ENCODE measurements at places on chromosomes 1 and 21.

- no peak overlapping the region for H3K4me3 ChIP-seq
- H3K27me3 ChIP-seq: no peaks in the 10 kb centered on the region
- H3K36me3 ChIP-seq: no peaks in the 10 kb centered on the region
Observed at GRCh38 chr1:193402037-193402436, 215.6 kb upstream of the B3GALT2 start.

DNA sequence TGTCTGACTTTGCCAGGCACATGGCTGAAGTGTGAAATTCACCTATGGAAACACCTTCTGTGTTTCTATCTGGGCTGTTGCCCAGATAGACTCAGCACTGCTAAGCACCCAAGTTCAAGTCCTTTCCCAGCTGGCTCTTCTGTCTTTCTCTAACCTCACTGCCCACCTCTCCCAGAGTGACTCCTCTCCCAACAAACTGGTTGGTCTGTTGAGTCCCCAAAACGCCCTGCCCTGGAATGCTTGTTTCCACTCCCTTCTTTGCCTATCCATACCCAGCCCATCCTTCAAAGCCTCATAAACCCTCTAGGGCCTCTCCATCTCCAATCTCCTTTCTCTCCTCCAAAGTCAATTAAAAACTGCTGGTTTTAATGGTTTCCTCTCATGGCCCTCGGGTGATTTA is 15.6 kb downstream of the PLXNA2 start:
- no peak overlapping the region for H3K27ac ChIP-seq
- H3K36me3 ChIP-seq: no peaks in the 10 kb centered on the region
- no peak for DNase-seq
- no peaks in the 10 kb centered on the region for H3K4me1 ChIP-seq
- no peak overlapping the region for H3K4me3 ChIP-seq
- peaks cover 76% of the 10 kb centered on the region for H3K27me3 ChIP-seq

DNA sequence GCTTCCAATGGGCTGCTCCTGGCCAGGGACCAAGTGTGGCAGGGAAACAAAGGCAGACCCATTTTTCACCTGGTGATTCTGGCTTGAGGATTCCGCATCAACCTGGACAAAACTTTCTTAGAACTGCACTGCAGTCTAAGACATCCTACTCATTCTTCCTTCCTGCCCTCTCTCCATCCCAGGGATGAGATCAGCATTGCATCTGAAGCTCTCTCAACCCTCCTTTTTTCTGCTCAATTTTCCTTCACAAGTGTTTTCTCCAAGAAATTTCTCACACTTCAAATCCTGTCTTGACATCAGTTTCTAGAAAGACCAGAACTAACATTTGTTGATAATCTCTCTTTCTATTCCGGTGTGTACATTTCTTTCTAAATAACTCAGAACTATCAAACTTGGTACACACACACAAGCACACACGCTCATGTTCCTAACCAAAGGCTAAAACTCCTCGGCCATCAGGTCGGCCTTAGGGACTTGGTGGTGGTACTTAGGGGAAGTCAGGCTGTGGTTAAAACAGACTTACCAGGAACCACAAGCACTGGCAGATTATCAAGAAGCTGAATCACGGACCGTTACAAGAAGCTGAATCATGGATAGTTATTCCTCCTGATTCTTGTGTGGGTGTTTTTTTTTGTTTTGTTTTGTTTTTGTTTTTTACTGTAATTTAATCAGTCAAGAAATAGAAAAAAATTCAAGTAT is 21.0 kb upstream of the CXADR start:
- H3K36me3 ChIP-seq: no peaks in the 10 kb centered on the region
- H3K27me3 ChIP-seq: peaks cover 35% of the 10 kb centered on the region
- no peaks in the 10 kb centered on the region for H3K4me1 ChIP-seq
- no peak for DNase-seq
- H3K27ac ChIP-seq: no peak overlapping the region

- H3K4me3 ChIP-seq: no peak overlapping the region
- no peaks in the 10 kb centered on the region for H3K4me1 ChIP-seq
- H3K27me3 ChIP-seq: peaks cover 6% of the 10 kb centered on the region
- no peak for DNase-seq
- H3K36me3 ChIP-seq: no peaks in the 10 kb centered on the region
Observed at GRCh38 chr1:78340006-78340405, 150.8 kb upstream of the PTGFR start.

- no peak for DNase-seq
- no peak overlapping the region for H3K27ac ChIP-seq
- H3K36me3 ChIP-seq: no peaks in the 10 kb centered on the region
- no peak overlapping the region for H3K4me3 ChIP-seq
- no peaks in the 10 kb centered on the region for H3K4me1 ChIP-seq
- no peaks in the 10 kb centered on the region for H3K27me3 ChIP-seq
Observed at GRCh38 chr21:21204366-21204996, 206.3 kb downstream of the NCAM2 start.

DNA sequence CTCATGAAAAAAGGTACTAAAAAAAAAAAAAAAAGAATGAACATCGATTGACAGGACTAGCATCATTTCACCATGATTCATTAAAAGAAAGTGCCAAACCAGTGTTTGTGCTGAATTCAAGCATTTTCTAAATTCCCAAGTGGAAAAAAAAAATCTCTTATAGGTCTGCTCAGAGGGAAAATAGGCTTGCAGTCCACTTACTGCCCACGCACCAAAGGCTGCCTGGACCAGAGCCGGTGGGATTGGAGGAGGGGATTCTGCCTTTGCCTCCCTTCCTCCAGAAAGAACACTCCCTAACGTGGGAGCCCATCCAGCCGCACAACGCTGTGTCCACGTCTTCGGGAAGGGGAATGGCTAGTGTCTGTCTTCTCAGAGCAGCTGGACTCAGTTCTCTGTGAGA is 5.5 kb upstream of the TRAPPC10 start:
- peaks cover 15% of the 10 kb centered on the region for H3K4me1 ChIP-seq
- no peak overlapping the region for H3K4me3 ChIP-seq
- no peaks in the 10 kb centered on the region for H3K27me3 ChIP-seq
- H3K27ac ChIP-seq: no peak overlapping the region
- DNase-seq: no peak

DNA sequence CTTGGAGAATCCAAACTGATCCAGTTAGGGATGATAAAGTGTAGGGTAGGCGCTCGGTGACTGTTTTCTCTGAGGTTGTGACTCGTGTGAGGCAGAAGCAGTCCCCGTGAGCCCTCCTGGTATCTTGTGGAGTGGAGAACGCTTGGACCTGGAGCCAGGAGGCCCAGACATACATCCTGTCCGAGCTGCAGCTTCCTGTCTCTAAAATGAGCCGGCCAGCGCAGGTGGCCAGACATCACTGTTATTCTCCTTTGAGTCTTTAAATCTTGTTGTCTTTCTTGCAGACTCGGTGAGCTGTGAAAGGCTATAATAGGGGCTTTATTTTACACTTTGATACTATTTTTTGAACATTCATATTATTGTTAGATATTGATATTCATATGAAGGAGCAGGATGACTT is 12.3 kb downstream of the PCSK9 start:
- no peak for DNase-seq
- H3K4me3 ChIP-seq: no peak overlapping the region
- no peak overlapping the region for H3K27ac ChIP-seq
- no peaks in the 10 kb centered on the region for H3K36me3 ChIP-seq
- H3K27me3 ChIP-seq: no peaks in the 10 kb centered on the region

DNA sequence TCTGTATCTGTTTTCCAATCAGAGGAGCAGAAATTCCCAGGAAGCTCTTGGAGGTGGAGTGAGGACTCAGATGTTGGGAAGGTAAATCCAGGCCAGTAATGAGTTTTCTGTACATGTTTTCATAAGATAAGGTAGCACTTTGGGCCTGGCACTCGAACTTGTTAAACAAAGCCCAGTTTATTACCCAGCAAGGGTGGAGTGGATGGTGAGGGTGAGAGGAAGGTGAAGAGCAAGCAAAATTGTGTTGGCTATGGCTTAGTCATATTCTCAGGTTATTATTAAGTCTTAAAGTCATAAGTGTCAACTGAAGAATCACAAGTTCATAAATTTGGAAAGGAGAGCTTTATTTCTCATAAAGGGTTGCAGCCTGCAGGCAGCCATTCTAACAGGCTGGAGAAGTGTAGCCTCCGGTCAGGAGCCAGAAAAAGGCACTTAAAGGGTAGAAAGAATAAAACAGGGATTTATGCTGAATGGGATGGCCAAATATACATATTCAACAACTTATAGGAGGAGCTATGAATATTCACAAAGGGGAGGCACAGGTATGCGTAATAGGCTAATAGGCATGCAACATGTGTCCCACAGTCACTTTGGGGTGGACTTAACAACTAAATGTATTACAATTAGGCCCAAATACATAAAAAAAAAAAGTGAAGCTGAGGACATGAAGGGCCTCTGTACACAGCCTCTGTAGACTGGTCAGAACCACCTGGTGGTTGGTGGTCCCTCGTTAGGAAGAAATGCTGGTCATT is 523.9 kb downstream of the LMO4 start:
- H3K4me1 ChIP-seq: no peaks in the 10 kb centered on the region
- H3K27ac ChIP-seq: no peak overlapping the region
- H3K4me3 ChIP-seq: no peak overlapping the region
- peaks cover 35% of the 10 kb centered on the region for H3K27me3 ChIP-seq

DNA sequence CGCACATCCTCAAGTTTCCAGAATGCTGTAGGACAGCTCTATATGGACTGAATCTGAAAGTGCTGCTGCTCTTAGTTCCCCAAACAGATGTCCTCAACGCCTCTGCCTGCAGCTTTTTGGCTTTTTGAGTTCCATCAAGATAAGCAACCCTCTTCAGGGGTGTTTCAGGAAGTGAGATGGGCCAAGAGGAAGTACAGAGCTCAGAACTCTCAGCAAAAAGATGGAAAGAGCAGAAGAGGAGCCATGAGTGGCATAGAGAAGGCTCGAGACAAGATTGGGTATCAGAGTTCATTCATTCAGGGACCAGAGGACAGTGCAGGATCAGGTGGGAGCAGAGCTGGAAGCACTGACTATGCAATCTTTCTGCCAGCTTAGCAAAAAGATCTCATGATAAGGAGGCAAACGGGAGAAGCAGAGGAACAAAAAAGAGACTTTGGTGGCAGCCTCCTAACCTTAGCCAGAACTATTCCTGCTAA is at the start of the genes ADORA3 and TMIGD3:
Gene ADORA3, minus strand, starts transcription at position 49 of the 476 bp plus-strand sequence. CDS start 279 bp downstream, outside the sequence.
Gene TMIGD3, minus strand, starts transcription at position 49 of the 476 bp plus-strand sequence. CDS start 279 bp downstream, outside the sequence.
- no peak within 1 kb of the TSS for H3K27ac ChIP-seq
- H3K36me3 ChIP-seq: no peaks in the 10 kb centered on the region
- no peak for DNase-seq

DNA sequence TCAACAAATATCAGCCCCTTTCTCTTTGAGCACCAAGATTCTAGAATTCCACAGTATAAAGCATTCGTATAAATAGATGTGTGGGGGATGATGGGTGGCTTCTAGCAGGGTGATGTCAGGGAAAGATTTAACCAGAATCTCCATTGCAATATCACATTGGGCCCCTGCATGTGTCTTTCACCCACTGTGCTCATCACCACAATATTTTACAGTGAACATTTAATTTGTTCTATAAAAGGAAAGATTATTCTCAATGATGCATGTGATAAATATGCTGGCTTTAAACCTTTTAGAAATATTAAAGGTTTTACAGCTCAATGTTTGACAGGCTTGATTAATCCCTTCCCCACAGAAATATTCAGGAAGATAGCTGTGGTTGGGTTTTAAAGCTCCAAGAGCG is 457.8 kb upstream of the DAB1 start:
- H3K27ac ChIP-seq: no peak overlapping the region
- H3K36me3 ChIP-seq: no peaks in the 10 kb centered on the region
- no peak for DNase-seq
- H3K4me1 ChIP-seq: no peaks in the 10 kb centered on the region
- no peak overlapping the region for H3K4me3 ChIP-seq

DNA sequence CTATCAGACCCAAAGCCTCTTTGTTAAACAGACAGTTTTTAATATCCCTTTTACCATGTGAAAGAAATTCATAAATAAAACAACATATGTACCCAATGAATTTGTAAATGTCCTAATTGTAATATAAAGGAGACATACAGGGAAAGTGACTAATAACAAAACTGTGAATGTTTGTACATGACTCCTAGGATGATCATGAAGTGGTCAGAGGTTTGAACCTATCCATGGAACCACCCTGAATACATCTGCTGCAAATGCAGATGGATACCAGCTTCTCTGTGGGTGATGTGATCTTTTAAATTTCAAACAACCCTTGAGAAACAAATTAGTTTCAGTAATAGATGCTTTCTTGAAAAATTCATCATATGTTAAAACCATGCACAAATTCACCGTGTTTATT is 16.7 kb upstream of the ACBD3 start:
- peaks cover 11% of the 10 kb centered on the region for H3K27me3 ChIP-seq
- H3K27ac ChIP-seq: no peak overlapping the region
- no peak for DNase-seq
- no peaks in the 10 kb centered on the region for H3K36me3 ChIP-seq
- no peaks in the 10 kb centered on the region for H3K4me1 ChIP-seq

DNA sequence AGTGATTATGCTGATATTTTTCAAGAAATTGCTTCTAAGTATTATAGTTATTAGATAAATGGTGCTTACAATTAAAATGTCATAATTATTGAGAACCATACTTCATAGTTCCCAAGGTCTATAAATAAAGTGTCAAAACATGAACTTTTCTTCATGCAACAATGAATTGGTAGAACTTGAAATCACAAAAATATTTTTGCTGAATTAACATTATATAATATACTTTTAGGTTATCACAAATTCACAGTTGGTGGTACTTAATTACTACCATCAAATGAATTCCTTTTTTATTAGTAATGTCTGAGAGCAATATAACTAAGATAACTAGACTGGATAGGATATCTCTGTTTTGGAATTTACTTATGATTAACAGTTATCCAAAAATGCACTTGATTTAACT is 4.7 kb downstream of the DNM3 start:
- no peak overlapping the region for H3K27ac ChIP-seq
- no peak overlapping the region for H3K4me3 ChIP-seq
- H3K36me3 ChIP-seq: peaks cover 4% of the 10 kb centered on the region

DNA sequence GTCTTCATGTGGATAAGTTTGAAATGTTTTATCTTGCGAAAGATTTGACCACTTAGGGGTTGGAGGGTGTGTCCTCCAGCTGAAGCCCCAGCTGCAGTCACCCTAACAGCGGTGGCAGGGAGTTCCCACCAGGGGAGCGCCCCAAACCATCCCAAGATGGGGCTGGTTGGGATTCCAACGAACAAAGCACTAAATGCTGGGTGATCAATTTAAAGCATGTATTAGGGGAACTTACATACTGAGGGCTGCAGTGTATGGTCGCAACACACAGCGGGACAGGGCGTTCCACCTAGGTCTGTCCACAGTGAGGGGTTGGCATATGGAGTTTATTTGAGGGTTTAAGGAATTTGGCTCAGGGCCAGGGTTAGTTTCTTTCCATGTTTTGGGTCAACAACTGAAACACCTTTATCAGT is 26.3 kb downstream of the SLC37A1 start:
- H3K27me3 ChIP-seq: no peaks in the 10 kb centered on the region
- DNase-seq: no peak
- peaks cover 26% of the 10 kb centered on the region for H3K36me3 ChIP-seq
- H3K4me3 ChIP-seq: no peak overlapping the region

GRCh38 chr1:156901966-156902915 is 8.7 kb downstream of the PEAR1 start:
- no peaks in the 10 kb centered on the region for H3K36me3 ChIP-seq
- peaks cover 86% of the 10 kb centered on the region for H3K27me3 ChIP-seq
- no peak overlapping the region for H3K27ac ChIP-seq
- DNase-seq: no peak
- peaks cover 11% of the 10 kb centered on the region for H3K4me1 ChIP-seq

- peaks cover 5% of the 10 kb centered on the region for H3K36me3 ChIP-seq
- H3K27ac ChIP-seq: peak overlapping the region; percentile 65
- no peaks in the 10 kb centered on the region for H3K27me3 ChIP-seq
- peaks cover 37% of the 10 kb centered on the region for H3K4me1 ChIP-seq
- DNase-seq: no peak
Observed at GRCh38 chr1:239719642-239720258, 333.4 kb downstream of the CHRM3 start.

GRCh38 chr1:89800022-89800655 is 20.7 kb upstream of the LRRC8D start:
- no peak overlapping the region for H3K4me3 ChIP-seq
- no peak for DNase-seq
- no peaks in the 10 kb centered on the region for H3K27me3 ChIP-seq
- H3K4me1 ChIP-seq: no peaks in the 10 kb centered on the region
